ENCODE measurements at places on chromosomes 16 and 17.

DNA sequence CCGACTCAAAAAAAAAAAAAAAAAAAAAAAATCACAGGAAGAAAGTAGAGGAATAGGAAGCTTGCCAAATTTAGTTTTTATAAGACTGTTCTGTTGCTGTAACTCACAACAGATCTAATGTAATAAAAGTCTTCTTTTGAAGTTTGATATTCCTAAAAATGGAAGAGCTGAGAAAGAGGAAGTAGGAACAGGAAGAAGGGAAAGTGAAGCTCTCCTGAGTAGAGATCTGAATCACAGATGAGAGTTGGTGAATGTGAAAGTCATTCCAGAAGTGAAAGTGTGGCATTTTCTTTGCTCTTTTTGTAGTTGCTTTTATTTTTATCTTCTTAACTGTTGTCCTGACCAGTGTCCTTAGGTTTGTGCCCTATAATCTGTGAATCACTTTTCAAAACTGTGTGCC is 2.1 kb downstream of the NMT1 start:
- peak; percentile 53 for DNase-seq

- no peak for DNase-seq
These were observed 700 bp downstream of the CCDC43 start for GRCh38 chr17:44688675-44689476.

- DNase-seq: no peak
These were observed 15.1 kb upstream of the ZFHX3 start for GRCh38 chr16:73062743-73063733.

- no peak for DNase-seq
These were observed 157.2 kb downstream of the ENGASE start for GRCh38 chr17:79231766-79232287.

DNA sequence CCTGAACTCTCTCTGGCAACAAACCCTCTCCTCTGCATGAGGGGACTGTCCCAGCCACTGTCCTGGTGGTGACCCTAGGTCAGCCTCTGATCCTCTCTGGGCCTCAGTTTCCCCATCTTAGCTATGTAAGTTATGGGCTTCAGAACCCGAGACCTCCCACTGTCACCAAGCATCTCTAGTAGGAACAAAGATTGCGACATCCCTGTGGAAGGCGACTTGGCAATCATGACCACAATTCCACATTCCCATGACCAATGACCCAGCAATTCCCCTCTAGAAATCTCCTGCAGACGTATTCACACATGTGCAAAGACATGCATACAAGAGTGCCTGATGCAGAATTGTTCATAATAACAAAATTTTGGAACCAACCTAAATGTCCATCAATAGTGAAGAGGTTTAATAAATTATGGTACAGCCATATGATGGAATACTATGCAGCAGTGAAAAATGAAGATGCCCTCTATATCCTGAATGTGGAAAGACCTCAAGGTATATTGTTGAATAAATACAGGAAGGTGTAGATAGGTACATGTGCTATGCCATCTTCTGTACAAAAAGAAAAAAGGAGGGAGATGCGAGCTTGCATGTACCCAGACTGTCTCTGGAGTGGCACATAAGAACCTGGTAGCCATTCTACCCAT is 21.2 kb downstream of the CNGB1 start:
- no peak for DNase-seq

DNA sequence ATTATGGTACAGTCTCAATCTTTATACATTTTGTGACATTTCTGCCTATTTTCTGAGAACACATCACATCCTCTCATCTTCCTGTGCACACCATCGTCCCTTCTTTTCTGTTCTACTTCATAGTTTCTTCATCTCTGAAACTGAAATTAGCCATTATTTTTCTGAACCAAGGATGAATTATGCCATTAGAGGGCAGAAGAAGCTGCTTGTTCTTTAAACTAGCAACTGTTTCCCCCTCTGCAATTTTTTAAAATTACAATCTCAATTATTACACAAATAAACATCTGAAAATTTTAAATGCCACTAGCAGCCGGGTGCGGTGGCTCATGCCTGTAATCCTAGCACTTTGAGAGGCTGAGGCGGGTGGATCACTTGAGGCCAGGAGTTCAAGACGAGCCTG is 41.3 kb downstream of the RBBP6 start:
- DNase-seq: peak; percentile 31

GRCh38 chr17:44216173-44216572 is 3.3 kb downstream of the UBTF start:
- DNase-seq: peak; percentile 73

- no peak for DNase-seq
These were observed 30.2 kb upstream of the ABCA3 start for GRCh38 chr16:2370721-2371120.

DNA sequence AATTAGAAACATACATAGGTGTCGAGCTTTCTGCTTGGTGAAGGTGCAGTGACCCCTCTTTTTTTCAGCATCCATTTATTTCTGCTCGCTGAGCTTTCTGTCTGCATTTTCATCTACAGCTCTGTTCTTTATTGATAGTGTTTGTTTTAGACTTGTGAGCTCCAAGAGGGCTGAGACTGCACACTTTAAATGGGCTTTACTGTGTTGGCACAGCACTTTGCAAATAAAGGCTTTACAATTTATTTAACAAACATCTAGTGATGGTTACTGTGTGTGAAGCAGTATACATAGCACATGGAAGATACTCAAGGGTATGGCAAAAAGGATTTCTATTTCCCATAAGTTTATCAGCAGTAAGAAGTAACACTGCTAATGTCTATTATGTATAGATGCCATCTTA is 563.7 kb upstream of the HSBP1 start:
- DNase-seq: no peak

GRCh38 chr17:78925662-78926555 is 722 bp upstream of the TIMP2 start:
- DNase-seq: no peak

DNA sequence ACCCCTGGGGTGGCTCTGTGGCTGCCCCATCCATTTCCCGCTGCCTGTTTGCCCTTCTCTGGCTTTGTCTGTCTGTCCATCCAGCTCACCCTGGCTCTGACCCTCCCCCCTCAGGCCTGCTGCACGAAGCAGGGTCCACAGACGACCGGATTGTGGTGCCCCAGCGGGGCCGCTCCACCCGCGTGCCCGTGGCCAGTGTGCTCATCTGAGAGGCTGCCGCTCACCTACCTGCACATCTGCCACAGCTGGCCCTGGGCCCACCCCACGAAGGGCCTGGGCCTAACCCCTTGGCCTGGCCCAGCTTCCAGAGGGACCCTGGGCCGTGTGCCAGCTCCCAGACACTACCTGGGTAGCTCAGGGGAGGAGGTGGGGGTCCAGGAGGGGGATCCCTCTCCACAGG is 761 bp upstream of the LAT start:
- no peak for DNase-seq

DNA sequence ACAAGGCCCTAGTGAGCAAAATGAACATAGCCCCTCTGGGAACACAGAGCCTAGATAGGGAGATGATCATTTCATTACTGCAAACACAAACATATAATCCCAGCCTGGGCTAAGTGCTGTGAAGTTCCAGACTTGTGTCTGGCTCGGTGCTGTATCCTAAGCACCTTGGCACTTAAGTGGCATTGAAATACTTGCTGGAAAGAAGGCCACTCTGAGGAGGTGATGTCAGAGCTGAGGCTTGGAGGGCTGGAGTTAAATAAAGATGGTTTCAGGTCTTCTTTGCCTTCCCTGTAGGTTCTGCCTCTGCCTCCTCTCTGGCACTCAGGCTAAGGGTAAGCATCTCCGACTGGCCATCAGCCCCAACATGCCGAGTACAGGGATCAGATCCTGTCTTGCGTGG is 2.4 kb upstream of the CACNA1G start:
- DNase-seq: no peak

DNA sequence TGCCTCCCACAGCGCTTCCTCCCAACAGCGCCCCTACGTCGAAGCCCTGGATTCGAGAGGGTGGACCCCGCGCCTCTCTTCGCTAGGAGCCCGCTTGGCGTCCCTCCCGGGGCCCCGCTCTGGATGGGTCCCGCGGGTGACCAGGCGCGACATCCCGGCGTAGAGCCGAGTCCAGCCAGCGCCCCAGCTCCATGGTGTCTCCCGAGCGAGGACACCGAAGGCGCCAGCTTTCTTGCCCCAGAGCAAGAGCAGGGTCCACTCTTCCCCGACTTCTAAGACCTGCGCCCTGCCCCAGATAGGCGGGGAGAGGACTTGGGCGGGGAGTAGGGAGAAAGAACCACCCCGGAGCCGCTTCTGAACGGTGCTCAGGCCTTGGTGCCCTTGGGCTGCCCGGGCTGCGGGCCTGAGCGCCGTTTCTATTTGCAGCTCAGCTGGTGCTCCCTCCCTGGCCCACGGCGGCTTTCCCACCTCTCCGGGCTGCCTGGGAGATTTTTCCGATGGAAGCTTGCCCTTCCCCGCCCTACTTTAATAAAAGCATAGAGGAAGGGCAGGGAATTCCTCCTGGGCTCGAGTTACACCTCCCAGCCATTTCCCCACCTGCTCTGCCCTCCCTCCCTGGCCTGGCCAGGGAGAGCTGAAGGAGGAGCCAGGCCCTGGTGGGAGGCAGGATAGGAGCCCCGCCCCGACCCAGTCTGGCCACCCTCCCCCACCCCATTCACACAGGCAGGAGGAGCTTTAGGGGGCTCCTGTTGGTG is 1.8 kb downstream of the MMP15 start:
- DNase-seq: no peak

DNA sequence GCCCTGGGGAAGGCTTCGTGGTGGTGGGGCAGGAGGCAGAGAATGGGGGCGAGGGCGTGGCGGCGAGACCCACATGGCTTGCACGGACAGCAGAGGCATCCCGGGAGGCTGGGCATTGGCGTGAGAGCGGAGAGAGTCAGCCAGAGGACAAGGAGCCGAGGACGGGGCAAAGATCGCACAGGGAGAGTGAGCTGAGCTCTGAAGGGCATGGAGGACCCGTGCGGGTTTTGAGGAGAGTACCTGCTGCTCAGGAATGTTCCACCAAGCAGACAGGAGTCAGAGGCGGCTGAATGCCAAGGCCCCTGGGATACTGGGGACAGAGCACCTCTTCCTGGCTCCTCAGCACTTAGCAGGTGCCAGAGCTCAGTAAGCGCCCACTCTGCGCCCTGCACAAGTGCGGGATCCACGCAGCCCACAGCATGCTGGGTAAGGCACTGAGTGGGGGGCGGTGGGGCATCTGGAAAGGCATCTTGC is 47.8 kb downstream of the ARHGAP27 start:
- DNase-seq: no peak

DNA sequence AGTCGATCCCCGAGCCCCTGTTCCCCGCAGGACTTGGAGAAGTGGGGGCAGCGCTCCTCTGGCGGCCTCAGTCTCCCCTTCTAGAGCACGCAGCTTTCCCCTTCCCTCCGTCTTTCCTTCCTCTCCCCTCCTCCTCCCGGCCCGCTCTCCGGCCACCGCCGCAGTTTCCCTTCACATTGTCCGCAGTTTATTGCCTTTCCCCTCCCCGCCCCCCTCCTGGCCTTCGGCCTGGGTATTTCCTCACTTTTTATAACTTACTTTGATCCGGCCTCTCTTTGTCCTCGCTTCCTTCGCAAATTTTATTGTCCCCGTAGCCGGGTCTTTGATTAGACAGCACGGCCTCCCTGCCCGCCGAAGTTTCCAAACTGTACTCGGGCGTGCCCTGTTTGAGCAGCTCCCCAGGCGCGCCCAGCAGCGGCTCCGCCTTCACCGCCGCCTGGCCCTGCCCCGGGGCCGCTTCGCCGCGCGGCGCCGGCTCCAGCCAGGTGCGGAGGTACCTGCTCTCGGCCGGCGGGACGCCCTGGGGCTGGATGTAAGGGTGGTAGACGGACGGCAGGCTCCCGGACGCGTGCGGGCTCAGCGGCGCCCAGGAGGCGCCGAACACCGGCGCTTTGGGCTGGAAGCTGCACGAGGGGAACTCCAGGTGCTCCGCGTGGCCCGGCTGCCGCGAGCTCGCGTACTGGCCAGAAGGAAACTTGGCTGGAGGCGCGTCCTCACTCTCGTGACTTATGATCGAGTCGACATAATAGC is 488 bp downstream of the HOXB9 start:
- no peak for DNase-seq

DNA sequence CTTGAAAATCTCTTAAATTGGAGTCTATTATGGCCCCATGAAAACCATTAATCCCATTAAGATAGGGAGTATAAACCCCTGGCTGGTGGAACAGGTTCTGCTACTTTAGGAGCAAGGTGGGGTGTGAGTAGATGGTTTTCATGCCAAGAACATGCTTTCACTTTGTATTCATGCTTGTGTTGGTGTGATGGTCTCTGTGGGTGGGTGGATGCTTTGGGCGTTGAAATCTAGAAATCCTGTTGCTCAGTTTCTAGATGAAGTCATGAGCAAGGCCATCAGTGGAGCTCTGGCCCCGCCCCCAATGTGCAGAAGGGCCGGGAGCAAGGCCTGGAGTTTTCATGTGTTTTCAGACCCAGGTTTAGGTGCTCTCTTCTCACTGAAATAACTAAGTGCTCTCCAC is 20.1 kb downstream of the PLD6 start:
- no peak for DNase-seq

DNA sequence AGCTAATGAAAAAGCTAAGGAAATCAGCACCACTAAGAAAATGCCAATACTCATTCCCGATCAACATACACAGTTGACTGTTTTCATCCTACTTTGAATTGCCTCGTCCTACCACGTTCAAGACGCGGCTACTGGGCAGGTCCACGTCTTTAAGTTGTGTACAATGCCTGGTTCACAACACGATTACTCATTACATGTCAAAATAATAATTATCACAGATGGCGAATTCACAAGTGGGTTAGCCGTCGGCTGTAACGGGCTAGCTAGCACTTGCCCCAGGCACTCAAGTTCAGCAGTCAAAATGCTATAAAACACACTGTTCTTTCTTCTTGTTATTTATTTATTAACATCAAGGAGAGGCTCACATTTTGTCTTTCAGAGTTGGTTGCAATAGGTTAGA is 124.2 kb downstream of the ZFHX3 start:
- DNase-seq: no peak

GRCh38 chr17:81706232-81706611 is 3.1 kb downstream of the MRPL12 start:
- DNase-seq: no peak

DNA sequence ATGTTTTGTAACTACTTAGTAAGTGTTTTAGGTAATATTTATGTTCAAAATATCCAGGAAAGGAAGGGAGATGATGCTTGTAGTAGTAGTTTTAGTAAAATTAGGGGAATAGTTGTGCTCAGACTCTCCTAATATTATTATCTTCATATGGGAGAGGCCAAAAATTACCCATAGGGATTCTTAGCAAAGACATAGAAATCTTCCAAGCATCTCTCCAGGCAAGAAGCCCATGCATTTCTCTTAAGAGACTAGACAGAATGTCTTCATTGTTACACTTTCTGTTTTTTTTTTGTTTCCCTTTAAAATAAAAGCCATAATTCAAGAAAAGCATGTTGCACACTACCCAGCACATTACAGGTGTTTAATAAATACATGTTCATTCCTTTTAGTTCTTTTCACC is 180.6 kb downstream of the CYB561 start:
- DNase-seq: no peak
